ENCODE measurements at places on chromosomes 13 and 19.

DNA sequence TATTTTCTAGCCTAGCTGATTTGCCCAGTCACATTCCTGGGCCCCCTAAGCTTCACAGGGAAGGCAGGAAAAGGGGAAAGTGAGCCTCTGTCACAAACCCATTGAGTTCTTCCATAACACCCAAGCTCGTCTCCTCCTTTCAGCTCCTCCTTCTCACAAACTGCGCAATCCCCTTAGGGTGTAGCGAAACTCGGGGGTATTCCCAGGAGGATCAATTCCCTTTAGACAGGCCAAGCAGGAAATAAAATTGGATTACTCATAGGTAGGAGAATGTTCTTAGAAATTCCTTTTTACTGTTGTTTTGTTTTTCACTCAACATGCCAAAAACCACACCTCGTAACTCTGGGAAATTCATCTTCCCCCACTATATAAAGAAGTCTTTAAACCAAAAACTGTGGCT lies 139.3 kb downstream of the IRS2 start:
- no peak for DNase-seq

- DNase-seq, result no peak
These were observed 826.7 kb downstream of the DIAPH3 start for GRCh38 chr13:59337070-59337469.

DNA sequence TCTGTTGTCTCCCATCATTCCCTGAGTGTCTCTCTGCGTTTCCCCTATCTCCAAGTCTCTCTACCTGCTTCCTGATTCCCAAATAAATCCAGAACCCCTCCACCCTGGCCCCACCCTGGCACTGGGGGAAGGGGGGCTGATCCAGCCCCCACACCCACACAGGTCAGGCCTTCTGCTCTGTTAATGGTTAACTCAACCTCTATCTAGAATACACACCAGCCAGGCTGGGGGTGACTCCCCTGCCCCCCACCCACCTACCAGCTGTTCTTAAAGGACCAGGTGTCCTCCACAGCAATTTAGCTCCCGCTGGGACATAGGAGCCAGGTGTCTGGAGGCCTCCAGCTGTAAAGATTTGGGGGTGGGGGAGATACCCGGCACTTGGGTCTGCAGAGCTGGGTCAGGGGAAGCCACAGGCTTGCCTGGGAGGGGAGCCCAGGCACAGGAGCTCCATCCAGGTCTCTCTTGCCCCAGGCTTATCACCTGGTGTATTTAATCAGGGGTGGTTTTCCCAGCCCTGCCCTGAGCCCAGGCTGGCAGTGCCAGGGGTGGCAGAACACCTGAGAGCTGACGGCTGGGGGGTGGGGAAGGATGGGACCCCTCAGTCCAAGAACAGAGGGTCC lies 3.9 kb downstream of the IRF2BP1 start:
- no peak for DNase-seq

- peak; percentile 44 for DNase-seq
These were observed 97.7 kb upstream of the IPO5 start for GRCh38 chr13:97855570-97856303.

- no peak for DNase-seq
These were observed 57.6 kb downstream of the COL4A1 start for GRCh38 chr13:110249326-110249725.

DNA sequence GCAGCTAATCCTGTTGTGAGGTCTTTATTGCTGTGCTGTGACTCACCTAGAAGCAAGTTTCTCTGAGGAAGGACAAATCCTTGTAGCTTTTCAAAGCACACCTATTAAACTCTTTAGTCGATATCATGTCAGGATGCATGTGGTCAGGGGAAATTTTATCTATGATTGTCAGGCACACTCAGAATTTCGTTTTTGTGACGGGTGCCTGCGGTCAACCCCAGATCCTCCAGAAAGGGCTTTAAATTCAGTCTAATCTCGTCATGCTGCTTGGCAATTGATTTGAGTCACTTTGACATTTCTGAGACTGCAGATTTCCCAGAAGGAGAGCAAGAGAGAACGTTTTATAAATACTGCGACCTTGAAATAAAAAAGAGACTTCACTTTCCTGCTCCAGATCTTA lies 316.9 kb downstream of the FGF9 start:
- DNase-seq, result no peak

- DNase-seq, result peak; percentile 35
These were observed 2125.7 kb upstream of the PCDH20 start for GRCh38 chr13:63541336-63541735.

DNA sequence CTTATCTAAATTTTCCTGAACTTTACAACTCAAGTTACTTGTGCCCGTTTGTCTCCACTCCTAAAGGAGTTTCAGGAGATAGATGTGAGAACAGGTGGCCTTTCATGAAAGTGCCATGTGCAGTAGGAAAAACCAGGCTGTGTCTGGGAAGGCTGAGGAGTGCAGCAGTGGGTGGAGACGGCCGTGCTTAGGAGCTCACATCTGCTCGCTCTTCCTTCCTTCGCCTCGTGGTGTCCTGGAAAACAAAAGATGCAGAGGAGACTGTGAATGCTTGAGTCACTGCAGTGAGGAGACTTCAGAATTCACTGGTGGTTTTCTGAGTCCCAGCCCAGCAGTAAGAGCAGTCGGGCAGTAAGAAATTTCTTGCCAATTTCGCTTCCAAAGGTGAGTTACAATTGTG lies 138.4 kb upstream of the RNF113B start:
- DNase-seq, result no peak

GRCh38 chr19:48194844-48195830 lies 24.7 kb downstream of the ZSWIM9 start:
- DNase-seq, result no peak

GRCh38 chr19:2252055-2252796 lies 3.1 kb downstream of the AMH start:
- DNase-seq, result no peak

DNA sequence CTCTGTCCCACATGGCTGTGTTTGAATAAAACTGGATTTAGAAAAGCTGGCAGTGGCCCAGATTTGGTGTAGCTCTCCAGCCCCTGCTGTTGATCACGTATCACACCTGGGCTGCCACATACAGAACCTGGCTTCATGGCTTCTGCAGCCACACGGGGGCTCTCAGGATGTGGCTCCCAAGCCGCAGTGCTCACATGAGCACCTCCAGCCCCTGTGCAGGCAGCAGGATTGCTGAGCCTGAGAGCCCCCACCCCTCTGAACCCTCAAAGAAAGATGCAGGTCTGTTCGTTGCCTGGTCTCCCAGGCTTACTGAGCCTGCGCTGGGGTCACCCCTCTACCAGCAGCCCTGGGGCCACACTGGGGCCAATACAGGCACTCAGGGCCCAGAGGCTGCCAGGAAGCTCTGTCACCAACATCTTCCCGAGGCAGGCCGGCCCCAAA lies 2.7 kb downstream of the PLEKHF1 start:
- no peak for DNase-seq

GRCh38 chr19:3805859-3806258 lies 19.7 kb upstream of the MATK start:
- DNase-seq, result no peak

- no peak for DNase-seq
These were observed 51.3 kb upstream of the LSM14A start for GRCh38 chr19:34120846-34121639.

DNA sequence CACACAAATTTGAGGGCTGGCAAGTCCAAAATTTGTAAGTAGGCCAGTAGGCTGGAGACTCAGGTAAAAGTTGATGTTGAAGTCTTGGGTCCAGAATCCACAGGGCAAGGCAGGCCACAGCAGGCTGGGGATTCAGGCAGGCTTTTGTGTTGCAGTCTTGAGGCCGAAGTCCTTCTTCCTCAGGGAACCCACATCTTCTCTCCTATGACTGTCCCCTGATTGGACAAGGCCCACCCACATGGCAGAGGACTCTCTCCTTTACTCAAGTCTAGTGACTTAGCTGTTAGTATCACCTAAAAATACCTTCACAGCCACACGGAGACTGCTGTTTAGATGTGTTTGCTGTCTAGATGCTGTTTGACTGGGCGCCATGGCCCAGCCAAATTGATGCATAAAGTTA lies 9.9 kb upstream of the SPATA13 start:
- no peak for DNase-seq

- no peak for DNase-seq
These were observed 4.7 kb downstream of the DDA1 start for GRCh38 chr19:17314007-17314593.

DNA sequence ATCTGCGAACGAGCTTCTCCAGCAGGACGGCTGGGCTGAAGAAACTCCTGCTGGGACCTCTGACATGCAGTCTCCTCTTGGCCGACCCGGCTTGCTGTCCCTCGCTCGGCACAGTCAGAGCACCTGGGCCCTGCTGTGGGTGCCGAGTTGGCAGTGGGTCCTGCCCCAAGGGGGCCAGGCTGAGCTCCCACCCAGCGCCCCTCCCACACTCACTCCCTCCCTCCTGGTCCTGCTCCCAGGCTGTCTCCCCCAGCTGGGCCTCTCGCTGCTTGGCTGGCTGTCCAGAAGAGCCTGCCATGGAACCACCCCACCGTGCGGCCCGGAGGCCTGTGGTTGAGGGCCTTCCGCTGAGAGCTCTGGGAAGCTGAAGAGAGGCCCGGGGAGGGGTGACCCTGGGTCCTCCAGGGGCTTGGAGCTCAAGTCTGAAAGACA lies 6.0 kb downstream of the AKT2 start:
- DNase-seq, result no peak

- DNase-seq, result no peak
These were observed 216.7 kb downstream of the ATP8A2 start for GRCh38 chr13:25588336-25589060.

DNA sequence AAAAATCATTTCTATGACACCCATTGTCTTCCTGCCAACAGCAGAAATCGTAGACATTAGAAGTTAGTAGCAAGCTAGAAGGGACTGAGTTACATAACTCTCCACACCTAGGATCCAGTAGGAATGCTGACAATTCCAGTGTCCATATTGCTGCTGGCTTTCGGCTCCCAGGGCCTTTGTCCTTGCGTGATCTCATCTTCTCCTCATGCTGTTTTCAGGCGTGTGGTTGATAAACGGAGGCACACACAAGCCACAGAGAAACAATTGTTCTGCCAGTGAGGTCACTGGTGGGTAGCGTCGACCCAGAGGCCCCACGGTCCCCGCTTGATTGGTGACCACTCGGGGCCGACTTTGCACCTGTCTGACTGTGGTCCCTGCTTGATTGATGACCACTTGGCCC lies 31.6 kb upstream of the F7 start:
- no peak for DNase-seq

DNA sequence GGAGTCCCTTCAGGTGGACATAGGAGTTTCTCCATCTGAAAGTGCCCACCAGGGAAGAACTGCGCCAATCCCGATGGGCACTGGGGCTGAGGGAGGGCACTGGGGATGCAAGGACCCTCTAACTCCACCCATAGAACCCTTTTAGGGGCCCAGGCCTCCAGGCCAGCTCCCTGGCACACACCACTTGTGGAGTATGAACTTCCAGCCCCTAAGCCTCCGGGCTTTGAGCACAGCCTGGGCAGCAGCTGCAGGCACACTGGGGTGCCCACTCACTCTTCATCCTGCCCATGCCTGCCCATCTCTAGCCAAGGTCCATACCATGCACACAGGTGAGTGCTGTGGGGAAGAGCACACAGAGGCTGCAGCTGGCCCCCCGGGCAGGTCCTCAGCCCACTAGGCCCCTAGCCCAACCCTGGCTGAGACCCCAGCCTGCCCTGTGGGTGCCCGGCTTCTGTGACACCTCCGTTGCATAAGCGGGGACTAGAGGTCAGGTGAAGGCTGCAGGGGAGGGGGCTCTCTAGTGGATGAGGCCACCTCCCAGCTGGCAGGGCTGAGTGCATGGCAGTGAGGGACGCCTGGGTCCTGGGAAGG lies 14.6 kb upstream of the SLC7A10 start:
- no peak for DNase-seq

- no peak for DNase-seq
These were observed 106.4 kb upstream of the SERP2 start for GRCh38 chr13:44267203-44267602.

Measured in NT2/D1 (cell line).